ENCODE measurements at places on chromosomes 1 and 21.

DNA sequence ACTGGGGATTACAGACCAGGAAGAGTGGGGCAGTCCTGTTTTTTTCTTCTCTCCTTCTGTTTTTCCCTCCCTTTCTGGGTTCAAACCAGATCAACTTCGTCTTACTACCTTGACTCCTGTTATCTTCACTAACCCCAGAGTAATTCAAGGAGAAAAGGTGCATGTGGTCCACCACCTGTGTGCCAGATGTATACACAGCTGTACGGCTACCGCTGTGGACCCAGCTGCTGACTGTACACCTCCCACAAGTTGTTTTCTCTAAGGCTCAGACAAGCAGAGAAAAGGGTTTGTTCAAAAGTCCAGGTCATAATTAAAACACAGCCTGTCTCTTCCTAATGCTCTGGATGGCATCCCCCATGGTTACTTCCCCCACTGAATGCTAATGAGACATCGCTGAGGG, 102.1 kb downstream of the LMX1A start:
- DNase-seq: no peak

DNA sequence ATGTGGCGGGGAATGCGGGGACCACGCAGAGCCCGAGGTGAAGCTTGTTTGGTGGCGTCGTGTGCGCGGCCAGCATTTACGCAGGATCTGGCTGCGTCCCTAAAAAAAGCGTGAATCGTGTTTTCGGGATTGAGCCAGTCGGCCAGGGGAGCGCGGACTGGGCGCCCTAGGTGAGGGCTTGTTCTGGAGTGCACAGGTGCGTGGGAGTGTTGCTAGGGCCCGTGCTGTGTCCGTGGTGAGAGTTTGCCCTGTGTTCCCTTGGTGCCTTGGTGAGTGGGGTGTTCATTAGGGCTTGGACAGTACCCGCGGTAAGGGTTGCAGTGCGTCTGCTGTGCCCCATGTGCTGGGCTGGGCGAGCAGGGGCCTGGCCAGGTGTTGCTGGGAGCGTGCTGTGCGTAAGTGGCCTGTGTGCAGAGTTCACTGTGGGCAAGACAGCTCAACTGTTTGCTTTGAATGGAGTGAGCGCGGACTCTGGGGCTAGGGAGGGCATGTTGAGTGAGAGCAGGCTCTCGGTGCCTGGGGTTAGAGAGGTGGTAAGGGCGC, 673 bp downstream of the CD46 start:
- no peak for DNase-seq

GRCh38 chr1:172482044-172482443, 38.2 kb upstream of the PIGC start:
- DNase-seq: no peak

DNA sequence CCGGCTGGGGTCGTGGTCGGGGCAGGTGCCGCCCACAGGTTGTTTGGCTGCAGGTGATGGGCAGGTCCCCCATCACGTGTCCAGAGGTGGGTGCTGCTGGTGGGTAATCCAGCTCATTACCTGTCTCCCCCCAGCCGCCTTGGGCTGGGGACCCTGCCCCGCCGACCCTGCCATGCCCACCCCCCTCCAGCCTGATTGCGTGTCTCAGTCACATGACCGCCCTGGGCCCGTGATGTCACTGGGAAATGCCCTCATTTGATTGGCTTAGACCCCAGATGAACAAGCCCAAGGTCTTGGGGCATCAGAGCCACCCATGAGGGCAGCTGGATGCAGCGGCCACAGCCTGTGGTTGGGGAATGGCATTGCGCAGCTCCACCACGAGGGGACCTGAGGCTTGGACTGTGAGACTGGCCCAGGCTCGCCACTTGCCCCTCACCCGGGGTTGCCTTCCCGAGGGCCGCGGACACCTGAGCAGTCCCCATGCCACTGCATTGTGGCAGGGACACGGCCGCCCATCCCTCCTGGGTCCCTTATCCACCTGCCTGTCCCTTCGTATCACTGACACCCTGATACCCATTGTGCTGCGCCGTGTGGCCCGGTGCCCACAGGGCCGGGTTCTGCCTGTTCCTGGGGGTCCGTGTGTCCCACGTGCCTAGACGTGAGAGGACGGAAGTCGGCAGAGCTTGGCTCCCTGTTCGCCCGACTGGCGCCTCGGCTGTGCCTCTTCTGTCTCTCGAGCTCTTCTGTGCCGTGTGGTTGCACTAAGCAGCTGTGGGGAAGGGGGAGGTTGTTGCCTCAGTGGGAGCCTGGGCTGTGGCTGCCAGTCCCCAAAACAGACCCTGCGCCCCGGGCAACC, 68.0 kb downstream of the FAAP20 start:
- DNase-seq: no peak

DNA sequence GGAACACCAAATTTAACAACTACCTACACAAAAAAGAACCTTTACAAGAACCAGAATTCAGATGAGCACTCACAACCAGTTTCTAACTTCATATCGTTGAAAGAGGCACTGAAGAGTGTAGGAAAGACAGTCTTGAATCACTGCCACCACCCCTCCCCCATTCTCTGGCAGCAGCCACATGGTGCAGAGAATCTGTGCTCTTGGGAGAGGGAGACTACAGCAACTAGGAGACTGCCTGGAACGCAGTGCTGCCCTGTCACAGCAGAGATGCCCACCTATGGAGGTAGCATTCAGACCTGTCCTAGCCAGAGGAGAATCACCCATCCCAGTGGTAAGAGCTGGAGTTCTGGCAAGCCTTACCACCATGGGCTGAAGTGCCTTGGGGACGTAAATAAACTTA, 7.3 kb downstream of the CCN1 start:
- DNase-seq: no peak

DNA sequence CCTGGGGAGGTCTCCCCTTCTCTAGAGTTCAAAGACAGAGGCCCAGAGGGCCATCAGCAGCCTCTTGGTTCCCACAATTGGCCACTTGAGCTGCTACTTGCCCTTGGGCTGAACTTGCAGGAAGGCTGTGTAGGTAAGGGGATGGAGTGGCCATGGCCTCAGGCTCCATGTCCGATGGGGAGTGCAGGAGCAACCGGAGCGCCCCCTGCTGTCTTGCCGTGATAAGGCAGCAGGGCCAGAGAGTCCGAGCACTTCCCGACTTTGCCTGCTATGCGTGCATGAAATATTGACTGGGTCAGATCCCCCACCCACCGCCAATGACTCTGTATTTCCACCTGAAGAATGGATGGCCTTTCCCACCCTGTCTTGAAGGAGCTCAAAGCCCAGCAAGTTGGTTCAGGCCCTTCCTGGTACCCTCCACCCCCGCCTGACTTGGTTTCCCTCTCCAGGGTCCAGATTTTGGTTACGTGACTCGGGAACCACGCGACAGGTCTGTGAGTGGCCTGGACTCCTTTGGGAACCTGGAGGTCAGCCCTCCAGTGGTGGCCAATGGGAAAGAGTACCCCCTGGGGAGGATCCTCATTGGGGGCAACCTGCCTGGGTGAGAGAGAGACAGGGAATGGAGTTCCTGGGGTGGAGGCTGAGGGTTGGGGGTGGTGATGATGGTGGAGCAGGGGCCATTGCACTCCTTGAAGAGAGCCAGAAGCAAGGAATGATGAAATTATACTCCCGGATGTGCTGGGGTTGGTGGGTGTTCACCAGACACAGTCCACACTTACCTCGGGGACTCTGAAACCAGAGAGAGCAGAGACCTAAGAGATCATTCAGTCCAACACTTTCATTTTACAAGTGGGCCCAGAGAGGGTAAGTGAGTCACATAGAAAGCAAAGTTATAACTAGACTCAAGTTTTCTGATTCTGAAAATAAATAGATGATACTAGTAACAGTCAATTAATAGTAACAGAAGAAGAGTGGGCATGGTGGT, 25.6 kb downstream of the PADI3 start:
- DNase-seq: no peak

- DNase-seq: no peak
Observed at GRCh38 chr1:101924700-101925099, 72.0 kb downstream of the OLFM3 start.

DNA sequence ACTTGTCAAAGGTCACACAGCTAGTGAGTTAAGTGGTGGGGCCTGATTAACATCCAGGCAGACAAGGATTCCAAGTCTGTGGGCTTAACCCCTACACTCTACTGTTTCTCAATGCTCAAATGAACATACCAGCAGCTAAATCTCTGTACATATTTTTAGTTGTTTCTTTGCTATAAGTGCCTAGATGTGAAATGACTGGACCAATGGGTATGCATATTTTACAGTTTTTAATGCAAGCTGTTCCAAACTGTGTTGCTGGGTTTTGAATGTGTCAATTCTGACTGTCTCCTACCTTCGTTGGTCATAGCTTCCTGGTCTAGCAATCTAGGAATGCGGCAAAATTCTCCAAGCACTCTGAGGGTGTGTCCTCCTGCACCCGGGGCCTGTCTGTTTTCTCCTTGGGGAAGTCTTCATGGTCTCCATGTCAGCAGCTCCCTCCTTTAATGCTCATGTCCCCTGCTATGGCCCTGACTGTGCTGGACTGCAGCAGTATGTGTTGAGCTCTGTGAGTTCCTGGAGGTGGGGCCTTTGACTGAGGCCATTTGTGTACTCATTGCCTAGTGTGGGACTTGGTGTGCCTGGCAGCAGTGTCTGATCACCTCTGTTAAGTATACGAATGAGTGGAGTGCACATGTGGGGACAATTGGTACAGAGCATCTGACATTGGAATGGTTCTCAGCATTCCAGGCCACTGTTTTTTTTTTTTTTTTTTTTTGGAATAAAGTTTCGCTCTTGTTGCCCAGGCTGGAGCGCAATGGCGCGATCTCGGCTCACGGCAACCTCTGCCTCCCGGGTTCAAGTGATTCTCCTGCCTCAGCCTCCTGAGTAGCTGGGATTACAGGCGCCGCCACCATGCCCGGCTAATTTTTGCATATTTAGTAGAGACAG, 72.9 kb upstream of the SLC2A1 start:
- DNase-seq: no peak

- DNase-seq: peak; percentile 55
Observed at GRCh38 chr1:42940851-42941639, 17.6 kb downstream of the SLC2A1 start.

DNA sequence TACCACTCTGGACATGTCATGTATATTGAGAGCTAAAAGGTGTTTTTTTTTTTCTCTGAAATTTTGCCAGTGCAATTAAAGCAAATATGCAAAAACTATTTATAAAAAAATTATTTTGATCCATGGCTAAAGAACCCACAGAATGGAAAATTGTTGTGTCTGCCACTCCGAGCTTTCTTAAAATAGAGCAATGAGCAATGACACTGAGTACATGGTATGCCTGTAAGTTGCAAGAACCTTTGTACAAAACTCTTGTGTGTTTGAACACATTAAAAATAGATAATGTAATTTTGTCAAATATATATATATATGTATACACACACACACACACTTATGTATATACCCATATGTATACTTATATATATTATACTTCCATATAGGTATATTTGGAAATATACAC, 1530.9 kb upstream of the B3GALT2 start:
- DNase-seq: no peak

GRCh38 chr1:201241736-201242135, 41.6 kb upstream of the PKP1 start:
- no peak for DNase-seq

GRCh38 chr21:35905096-35905962, 155.0 kb downstream of the SETD4 start:
- DNase-seq: no peak

Data from smooth muscle cell of the brain vasculature (primary cell).